ENCODE measurements at places on chromosomes 6 and 20.

DNA sequence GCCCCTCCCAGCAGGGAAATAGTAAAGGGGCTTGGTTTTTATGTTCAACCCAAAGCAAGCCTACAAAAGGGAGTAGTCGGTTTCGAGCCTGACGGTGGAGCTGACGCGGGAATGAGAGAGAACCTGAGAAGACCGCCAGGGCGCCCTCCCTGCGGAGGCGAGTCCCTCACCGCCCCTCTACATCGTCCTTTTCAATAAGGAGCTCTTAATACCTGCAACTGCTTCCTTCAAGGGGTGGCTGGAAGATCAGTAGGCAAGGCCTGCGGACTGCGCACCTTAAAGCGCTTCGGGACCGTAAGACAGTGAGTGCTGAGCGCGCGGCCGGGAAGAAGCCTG, 709 bp upstream of the ZNF76 start:
- peak; percentile 58 for DNase-seq

GRCh38 chr20:15656124-15656523, 917.1 kb downstream of the KIF16B start:
- no peak for DNase-seq

- no peak for DNase-seq
These were observed 22.1 kb upstream of the SNTA1 start for GRCh38 chr20:33465481-33466302.

DNA sequence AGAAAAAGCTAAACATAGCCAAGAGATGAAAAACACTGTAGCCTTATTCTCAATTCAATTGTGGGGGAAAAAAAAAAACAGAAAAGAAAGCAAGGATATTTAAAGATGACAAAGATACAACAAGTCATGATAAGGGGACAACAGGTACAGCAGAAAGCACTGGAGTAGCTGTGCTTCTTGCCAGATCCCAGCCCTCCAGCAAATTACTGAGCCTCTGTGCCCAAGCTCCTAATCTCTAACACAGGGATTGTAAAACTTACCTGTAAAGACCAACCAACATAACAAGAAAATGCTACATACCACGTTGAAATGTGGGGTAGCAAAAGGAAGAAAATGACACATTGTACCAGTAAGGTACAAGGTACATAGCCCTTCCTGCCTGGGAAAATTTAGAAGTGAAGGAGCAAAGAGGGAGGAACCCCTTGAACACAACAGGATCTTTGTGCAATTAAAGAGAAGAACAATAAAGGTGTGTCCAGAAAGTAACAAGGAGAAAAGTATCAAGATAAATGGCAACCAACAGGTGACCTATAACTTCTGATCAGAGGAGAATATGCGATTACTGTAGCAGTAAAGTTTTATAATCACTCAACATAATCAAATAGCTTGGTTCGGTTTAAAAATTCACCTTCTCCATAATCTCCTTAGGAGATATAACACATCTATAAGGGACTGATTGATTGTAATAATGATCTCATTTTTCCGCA, 30.6 kb downstream of the PREP start:
- DNase-seq: no peak

- DNase-seq: no peak
These were observed 32.6 kb downstream of the MOCS1 start for GRCh38 chr6:39901670-39902069.

GRCh38 chr6:77106992-77107391, 356.3 kb downstream of the HTR1B start:
- peak; percentile 2 for DNase-seq

- peak; percentile 75 for DNase-seq
These were observed 487.5 kb downstream of the EPM2A start for GRCh38 chr6:145247692-145248419.
